ENCODE measurements at places on chromosomes 7 and 10.

GRCh38 chr10:86657396-86658011 lies 3.2 kb downstream of the OPN4 start:
- no peak for DNase-seq

- DNase-seq: no peak
Measured at GRCh38 chr10:122665329-122665860, 34.3 kb downstream of the C10orf120 start.

DNA sequence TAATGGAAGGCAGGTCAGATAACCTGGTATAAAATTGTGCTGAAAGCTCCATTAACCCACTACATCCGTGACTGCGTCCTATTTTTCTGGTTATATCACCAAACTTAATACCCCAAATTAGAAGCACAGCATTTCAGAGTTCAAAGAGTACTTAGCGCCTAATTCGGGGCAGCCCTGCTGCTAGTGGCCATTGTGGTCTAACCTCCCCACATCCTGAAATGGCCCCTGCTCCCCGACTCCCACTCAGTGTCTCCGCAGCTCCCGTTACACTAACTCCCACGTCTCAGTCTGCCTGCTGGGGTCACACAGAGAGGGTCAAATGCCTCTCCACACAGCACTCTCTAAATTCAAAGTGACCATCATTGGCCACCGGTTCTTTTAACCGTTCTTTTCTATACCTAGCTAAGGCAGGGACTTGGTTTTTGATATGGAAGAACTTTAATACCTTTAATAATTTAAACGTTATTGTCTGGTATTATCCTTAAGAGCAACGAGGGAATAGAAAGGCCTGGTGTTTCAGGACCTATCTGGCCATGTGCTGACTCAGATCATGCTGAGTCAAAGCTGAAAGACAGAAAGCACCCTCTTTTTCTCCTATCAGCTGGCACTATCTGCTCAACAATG lies 117.1 kb downstream of the KMT2E start:
- DNase-seq: no peak

DNA sequence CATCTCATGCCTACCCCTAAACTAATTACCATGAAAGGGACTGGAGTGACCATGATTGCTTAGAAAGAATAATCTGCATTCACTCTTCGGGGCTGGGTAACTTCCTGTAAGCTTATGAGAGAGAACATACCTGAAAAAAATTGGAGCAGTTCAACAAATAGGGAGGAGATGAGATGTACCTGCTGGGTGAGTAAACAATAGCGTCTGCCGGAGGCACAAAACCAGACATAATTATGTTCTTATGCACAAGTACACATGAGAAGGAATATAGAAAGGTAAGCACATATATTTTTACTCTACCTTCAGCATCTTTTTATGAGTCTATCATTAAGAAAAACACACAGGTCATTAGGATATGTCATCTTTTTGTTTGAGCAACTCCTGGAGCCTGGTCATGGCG lies 224.6 kb upstream of the FERD3L start:
- no peak for DNase-seq

GRCh38 chr10:69472544-69472943 lies 21.3 kb downstream of the TSPAN15 start:
- DNase-seq: no peak

DNA sequence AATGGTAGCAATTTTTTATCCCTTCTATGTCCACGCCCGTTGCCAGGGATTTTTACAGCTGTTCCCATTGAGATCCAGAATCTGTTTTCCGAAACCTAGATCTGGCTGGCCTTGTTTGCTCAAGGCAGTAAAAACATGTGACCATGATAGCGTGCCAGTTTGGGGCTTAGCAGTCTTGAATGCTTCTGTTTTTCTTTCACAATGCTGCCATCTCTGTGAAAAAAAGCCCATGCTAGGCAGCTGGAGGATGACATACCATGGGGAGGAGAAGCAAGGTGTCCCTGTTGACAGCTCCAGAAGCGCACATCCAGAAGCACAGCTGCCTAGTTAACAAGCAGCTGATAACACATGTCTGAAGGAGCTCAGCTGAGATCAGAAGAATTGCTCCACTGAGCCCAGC lies 2.2 kb upstream of the ZNF92 start:
- DNase-seq: no peak

GRCh38 chr7:81478664-81479063 lies 291.2 kb downstream of the HGF start:
- DNase-seq: no peak

DNA sequence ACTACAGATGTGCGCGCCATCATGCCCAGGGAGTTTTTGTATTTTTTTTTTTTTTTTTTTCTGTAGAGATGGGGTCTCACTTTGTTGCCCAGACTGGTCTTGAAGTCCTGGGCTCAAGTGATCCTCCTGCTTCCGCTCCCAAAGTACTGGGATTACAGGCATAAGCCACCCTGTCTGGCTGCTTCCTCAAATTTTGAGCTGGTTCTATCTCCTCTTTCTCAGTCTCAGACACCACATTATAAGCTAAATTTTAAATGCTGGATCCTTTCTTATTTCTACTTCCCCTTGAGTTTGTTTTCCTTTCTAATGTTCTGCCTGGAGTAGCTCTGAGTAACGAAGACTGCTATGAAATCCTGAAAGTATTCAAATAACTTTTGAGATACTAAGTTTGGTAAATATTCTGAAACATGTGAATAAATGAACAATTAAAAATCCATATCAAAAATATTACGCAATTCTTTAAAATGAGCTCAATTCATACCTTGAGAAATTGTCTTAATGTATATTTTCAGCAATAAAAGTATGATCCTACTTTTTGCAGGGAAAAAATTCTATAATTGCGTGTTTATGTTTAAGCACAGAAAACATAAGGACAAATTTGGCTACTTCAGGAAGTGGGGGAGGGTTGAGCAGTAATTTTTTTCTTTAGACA lies 15.0 kb downstream of the TCAF1 start:
- DNase-seq: peak; percentile 30

DNA sequence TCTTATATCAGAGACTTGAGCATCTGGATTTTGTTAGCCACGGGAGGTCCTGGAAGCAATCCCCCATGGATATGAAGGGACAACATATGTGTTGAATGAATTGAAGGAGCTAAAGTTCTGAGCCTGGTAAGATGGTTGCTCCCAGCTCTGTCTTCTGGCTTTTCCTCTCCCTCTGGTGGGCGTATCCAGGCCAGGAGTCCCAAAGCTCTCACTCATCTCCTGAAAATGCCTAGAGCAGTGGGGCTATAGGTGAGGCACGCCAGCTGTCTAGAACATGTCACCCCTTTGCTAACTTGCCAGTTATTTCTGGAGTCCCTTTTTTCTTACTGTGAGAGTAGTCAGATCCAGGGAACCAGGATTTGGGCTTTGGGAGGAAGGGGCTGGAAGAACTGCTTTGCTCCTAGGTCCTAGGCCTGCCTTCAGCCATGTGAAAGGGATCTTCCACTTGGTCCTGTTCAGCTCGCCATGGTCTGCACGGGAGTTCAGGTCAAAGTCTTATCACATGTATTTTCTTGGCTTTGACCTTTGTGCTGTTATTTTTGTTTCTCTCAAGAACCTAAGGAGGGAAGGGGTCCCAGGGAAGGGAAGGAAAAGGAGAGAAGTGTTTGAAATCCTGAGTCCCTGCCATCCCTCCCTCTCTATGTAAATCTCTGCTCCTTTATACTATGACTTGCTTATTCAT lies 73.6 kb downstream of the MINPP1 start:
- DNase-seq: no peak

DNA sequence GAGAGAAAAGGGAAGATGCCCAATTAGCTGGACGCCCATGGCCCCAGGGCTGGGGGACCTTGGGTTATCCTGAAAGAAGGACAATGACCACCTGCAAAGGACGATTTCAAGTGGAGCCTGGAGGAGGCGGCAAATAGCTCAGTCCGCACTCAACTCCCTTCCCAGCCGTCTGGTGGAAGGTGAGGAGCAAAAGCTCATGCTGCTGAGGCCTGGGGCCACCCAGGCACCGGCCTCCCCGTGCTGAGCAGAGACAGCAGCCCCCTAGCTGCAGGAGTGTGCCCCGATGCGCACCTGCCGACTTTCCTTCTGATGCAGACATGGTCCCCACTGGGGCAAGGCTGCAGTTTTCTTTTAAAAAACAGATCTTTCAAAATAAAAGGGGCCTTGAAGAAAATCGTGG lies 7.9 kb downstream of the FAM20C start:
- DNase-seq: no peak

- DNase-seq: no peak
Measured at GRCh38 chr10:56316603-56317002, 44.5 kb downstream of the ZWINT start.

DNA sequence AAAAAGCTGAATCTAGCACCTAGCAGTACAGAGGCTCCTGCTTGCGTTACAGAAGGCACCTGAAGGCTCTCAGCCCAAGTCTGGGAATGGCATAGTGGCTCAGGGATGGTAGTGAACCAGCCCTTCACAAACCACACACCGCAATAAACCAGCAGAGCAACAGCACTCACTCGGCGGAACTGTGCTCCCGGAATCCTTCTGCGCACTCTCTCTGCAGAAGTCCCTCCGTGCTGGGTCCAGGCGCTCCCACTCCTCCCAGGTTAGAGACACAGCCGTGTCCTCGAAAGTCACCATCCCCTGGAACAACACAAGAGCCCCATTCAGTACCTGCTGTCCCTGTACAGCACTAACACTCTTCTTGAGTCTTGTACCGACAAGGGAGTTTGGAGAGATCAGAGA lies 1.5 kb downstream of the ZNF394 start:
- no peak for DNase-seq

- no peak for DNase-seq
Measured at GRCh38 chr10:128281861-128282260, 155.6 kb upstream of the MKI67 start.

GRCh38 chr7:19413443-19413965 lies 268.3 kb upstream of the FERD3L start:
- DNase-seq: peak; percentile 30

- peak; percentile 56 for DNase-seq
Measured at GRCh38 chr10:31426401-31426800, 107.4 kb downstream of the ZEB1 start.

GRCh38 chr7:147412109-147412508 lies 1178.5 kb upstream of the C7orf33 start:
- peak; percentile 25 for DNase-seq

GRCh38 chr7:26329520-26330255 lies 38.0 kb downstream of the SNX10 start:
- no peak for DNase-seq

GRCh38 chr7:31957090-31957720 lies 113.0 kb downstream of the PDE1C start:
- peak; percentile 46 for DNase-seq

- DNase-seq: no peak
Measured at GRCh38 chr7:12031638-12032037, 179.5 kb upstream of the TMEM106B start.

DNA sequence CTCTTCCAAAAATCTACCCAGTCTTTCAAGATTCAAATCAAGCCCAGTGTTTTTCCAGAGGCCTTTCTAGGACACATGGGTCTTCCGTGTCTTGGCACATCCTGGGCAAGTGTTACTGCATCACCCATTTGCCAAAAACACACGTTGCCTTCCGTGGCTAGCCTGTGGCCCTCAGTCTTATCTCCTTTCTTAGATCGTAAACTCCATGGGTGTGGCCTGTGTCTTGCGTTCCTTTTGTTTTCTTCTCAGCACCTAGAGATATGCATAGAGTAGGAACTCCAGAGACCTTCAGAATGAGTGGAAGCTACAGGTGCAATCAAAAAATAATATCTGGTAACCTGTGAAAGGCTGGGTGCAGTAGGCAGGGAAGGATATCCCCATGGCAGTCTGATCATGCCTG lies 56.5 kb upstream of the NMT2 start:
- DNase-seq: no peak

DNA sequence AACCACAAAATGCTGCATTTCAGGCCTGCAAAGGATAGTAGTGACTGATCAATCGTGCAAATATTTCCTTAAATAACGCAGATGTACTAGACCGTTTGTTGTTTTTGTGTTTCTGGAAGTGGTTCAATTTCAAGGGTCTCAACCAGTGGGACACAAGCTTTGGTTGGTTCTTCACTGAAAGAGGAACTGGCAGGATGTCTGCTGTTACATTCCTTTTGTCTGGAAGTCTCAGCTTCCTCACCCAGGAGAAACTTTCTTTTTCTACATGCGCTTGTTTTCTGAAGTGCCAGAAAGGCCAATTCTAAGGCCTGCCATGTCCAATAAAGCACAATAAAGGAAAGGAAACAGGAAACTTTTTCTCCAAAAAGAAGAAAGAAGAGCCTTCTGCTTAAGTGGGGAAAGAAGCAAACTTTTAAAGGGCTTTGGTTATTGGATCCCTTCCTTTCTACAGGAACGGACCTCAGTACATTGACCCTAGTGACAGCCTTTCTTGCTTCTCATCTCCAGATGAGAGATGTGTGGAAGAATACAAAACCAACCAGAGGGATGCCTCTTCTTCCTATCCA lies 4.1 kb downstream of the DKK1 start:
- DNase-seq: peak; percentile 61

GRCh38 chr7:49564379-49564714 lies 209.1 kb upstream of the VWC2 start:
- DNase-seq: no peak

DNA sequence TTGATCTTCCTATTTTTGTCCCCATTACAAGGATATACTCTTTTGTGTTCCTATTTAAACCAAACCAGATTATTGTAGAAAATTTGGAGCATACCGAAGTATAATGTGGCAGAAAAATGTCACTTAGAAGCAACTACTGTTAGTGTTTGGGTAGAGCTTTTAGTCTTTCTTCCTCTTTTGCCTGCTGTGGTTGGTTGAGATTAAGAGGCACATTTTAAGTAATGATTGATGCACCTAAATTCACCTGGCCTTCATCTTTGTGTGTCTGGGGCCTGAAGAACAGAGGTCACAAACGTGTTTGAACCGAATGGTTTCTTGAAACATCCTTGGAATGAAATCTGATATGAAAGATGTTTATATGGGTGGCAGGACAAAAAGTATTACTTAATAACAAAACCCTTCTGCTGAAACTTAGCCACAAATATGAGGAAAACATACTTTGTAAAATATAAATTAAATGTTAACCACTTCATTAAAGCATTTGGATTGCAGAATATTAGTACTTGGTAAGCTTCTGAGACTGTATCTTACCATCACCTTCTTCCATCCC lies 2.6 kb downstream of the BPGM start:
- peak; percentile 43 for DNase-seq

- peak; percentile 78 for DNase-seq
Measured at GRCh38 chr7:76262683-76263402, 39.6 kb upstream of the HSPB1 start.

GRCh38 chr10:2556883-2557282 lies 510.5 kb upstream of the PFKP start:
- DNase-seq: no peak
